AG10803 (cell line): ENCODE measurements at places on chromosomes 3 and 15.

DNA sequence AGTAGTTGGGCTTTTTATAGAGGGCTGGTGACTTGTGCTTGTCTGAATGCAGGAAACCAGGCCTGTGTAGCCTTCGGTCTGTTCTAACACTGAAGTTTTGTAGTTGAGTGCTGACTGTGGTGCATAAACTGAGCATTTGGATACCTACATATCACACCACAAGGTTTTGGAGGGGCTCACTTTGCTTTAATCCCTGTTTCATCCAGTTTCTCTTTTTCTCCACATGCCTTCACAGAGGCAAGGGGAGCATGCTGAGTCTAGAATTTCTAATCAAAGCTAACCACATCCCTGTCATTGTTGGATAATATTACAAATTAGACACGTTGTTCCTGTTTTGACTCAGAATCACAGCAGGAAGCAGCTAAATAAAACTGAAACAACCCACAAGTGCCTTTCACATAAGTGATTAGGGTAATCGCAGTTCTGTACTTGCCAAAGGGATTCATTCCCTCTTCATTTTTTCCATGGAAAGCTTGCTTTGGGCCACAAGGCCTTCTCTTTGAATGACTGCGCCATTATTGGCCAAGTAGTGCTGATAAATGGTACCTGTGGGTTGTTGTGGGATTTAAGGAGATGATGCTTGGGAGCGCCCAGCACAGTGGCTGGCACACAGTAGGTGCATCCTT is 48.9 kb downstream of the TGFBR2 start:
- DNase-seq = peak; percentile 25

DNA sequence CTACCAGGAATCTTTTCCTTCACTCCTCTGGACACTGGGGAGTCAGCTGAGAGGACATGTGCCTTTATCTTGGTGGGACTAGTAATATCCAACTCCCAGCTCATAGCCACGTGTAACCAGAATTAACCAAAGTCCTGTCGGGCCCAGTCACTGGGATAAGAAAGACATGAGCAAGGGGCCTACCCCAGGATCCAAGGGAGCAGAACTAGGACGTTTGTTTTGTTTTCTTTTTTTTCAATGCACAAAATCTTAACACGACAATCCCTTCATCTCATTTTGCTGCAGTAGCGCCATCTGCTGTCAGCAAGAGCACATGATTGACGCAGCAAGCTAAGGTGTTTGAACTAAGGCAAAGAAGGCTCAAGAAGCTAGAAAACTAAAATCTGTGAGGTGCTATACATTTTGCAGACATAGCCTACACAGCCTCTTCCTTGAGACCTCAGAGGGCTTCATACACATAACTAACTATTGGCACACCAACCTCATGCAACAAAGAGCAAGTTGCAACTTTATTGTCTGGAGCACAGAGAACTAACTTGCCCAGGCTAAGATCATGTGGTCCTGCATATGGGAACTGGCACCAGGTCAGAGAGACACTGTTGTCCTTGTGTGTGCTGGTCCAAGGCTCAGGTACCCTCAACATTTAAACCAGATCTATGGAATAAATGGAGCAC is 43.6 kb downstream of the RLBP1 start:
- peak; percentile 80 for DNase-seq

DNA sequence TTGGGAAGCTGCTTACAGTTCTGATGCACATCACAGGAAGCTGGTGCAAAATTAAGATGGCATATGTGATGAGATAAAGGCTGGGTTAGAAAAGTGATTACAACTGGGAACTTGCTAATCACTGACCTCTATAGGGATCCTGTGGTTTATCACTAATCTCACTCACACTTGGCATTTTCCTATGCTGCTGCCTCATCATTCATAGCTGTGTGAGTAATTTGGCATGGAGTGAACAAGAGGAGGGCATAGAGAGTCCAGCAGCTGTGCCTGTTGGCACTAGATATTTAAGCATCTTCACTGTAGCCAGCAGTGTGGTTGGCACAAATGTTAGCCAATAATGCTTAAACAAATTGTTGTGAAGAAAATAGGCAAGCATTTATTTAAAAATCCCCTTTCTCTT is 217.7 kb upstream of the CGNL1 start:
- DNase-seq = peak; percentile 70

DNA sequence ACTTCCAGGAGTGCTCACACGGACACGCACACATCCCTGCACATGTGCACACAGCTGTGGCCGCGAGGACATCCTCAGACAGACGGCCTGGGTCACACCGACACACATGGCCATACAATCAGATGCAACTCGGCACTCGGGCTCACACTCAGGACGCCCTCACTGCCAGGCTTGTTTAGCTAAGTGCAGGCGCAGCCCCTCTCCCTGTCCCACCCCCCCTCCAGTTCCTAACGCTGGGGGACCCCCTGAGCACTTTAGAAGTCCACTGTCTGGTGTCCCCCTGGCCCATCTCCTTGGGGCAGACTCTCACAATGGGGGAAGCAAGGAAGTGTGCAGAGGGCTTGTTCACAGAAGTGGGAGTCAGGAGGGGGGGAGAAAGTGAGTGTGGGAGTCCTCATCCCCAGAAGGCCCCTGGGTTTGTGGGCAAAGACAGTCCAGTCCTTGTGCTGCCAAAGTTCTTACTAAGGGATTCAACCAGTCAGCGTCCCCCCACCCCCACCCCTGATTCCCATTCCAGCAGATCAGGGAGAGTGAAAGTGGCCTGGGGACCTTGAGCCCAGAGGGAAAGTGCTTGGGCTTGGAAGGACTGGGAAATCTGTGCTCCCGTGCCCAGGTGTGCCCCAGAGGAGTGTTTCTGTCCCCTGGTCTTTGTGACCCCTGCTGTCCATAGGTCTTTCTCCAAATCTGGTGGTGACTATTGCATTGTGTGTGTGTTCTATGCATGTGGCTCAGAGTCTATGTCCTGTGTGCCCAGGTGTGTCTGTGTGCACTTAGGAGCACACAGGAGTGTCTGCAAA is 767 bp upstream of the GATA2 start:
- no peak for DNase-seq

- DNase-seq = no peak
These were observed 608 bp downstream of the SCN5A start for GRCh38 chr3:38648659-38649499.

GRCh38 chr15:49286649-49287404 is 116.8 kb downstream of the GALK2 start:
- peak; percentile 48 for DNase-seq

DNA sequence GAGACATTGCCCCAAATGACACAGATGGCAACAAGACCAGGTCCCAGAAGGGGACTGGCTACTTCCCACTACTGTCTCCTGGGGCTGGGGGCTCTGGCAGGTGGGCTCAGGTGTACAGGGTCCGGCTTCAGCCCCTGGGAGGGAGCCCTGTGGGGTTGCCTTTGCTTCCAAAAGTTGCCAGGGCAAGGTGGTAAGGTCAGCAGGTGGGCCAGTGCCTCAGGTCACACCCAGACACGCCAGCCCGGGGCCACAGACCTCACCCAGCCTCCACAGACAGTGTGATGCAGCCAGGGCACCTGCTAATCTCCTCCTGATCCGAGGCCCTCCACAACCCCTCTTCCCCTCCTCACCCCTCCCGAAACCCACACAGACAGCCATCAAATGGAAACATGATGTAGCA is 7.5 kb downstream of the OXTR start:
- DNase-seq = no peak

- DNase-seq = no peak
These were observed 141.4 kb downstream of the ADAMTS17 start for GRCh38 chr15:100200287-100200880.

DNA sequence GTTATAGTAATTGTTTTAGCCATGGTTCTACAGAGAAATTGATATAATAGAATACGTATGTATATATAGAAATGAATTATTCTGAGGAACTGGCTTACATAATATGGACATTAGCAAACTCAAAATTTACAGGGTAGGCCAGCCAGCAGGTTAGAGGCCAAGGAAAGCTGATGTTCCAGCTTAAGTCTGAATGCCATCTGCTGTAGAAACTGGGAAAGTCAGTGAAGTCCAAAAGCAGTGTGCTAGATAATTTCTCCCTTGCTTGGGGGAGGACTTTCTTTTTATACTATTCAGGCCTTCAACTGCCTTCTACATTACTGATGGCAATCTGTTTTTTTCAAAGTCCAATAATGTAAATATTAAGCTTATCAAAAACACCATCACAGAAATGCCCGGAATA is 1174.7 kb downstream of the ZPLD1 start:
- DNase-seq = peak; percentile 1

- DNase-seq = no peak
These were observed 625.8 kb upstream of the ALCAM start for GRCh38 chr3:104740874-104741379.

DNA sequence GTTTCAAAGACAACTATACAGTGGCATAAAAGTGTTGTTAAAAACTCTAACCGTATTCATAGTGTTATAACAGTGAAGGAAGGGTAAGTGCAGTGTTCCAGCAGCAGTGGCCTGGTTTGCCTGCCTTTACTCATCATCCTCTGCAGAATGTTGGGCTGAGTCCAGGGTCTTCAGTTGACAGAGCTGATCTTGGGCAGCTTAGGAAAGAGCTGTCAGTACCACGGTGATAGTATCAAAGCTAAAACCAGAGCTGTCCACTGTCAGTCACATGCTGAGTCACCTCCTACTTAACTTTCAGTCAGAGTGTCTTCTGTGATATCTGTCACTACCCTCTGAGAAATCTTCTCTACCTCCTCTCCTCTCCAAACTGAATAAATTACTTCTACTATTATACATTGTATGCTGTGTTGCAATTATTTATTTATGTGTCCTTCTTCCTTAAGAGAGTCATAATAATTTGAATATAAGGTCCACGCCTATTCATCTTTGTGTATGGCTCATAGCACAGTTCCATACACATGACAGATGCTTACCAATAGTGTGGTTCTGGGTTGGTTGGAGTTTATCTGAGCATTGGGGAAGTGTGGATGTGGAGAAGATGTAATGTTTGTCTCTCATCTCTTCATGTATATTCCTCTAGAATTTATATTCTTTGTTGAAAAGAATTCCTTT is 242.1 kb downstream of the ZIC1 start:
- DNase-seq = no peak

- no peak for DNase-seq
These were observed 81.9 kb downstream of the CHL1 start for GRCh38 chr3:278300-279064.

- no peak for DNase-seq
These were observed 329.0 kb upstream of the SEMA6D start for GRCh38 chr15:47388299-47388698.

GRCh38 chr3:78809966-78810365 is 957.8 kb downstream of the ROBO1 start:
- DNase-seq = peak; percentile 89

- no peak for DNase-seq
These were observed 74.7 kb downstream of the CYP19A1 start for GRCh38 chr15:51263726-51264125.

DNA sequence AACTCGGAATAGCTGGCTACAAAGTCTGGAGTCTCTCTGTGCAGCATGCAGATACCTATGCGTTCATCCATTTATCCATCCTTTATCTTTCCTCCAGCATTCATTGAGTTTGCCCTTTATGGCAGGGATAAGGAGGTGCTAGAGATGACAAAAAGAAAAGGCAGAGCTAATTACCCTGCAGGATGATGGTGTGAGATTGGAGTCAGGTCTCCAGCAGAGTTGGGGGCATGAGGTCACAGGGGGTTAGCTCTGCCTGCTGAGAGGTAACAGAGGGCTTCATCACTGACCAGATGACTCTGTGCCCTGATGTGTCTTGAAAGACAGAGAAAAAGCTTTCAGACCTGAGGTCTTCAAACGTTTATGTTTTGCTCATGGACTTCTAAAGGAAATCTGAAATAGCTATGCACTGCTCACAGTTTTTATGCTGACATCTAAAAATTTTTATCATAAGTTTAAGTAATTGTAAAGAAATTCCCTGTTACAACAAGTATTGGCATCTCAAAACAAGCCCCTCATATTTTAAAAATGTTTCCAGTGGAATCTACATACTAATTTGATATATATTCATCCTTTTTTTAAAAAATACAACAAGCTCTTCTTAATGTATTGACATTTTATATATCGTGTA is 132.3 kb upstream of the ANKRD28 start:
- DNase-seq = no peak

DNA sequence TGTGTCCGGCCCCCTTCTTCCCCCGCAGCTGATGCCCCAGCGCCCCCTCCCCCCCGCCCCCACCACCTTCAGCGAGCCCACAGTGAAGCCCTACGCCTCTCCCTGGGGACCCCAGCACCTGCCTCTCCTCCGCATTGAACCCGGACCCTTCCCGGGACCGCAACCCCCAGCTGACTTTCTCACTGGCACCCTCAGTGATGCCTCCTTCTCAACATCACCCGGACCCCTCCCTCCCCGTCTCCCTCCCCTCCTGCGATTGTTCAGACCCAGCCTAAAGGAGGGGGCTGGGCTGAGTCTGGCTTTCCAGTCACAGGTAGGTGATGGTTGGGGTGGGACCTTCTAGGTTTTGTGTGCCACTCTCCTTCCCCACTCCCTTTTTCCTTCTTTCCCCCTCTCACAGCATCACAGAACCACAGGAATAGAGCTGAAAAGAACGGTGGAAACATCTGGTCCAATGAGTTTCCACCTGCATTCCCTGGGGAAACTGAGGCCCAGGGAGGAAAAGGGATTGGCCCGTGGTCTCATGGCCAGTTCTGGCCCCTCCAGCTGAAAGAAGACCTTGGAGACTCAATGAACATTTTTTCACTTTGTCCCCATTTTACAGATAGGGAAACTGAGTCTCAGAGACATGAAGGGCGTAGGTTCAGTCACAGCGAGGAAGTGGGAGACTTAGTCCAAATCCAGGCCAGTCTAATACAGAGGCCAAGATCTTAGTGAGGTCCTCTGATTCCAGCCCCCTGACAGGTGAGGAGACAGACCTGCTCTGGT is 828 bp downstream of the CAND2 start:
- DNase-seq = no peak

DNA sequence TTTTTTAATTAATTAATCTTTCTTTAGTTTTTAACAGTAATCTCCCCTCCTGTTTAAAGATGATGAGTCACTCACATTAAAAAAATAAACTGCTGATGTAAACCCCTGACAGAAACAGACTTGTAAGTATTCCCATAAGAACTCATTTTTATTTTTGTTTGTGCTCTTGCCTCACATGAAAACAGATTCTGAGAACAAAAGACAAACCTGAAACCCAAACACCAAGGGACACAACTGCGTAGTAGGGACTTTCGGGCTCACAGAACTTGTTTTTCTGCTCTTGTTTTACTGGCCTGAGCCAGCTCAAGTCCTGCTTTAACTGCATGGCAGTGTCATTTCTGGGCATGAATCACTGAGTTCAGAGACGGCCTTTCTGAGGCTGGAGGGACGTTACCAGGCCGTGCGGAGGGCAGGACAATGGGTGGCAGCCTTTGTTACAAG is 600.8 kb downstream of the FOXP1 start:
- DNase-seq = peak; percentile 78
